ENCODE measurements at places on chromosomes 3 and 15.

- no peak for DNase-seq
Observed at GRCh38 chr3:169929830-169930519, 18.6 kb downstream of the SAMD7 start.

GRCh38 chr3:11134794-11135193, 19.5 kb upstream of the HRH1 start:
- no peak for DNase-seq

DNA sequence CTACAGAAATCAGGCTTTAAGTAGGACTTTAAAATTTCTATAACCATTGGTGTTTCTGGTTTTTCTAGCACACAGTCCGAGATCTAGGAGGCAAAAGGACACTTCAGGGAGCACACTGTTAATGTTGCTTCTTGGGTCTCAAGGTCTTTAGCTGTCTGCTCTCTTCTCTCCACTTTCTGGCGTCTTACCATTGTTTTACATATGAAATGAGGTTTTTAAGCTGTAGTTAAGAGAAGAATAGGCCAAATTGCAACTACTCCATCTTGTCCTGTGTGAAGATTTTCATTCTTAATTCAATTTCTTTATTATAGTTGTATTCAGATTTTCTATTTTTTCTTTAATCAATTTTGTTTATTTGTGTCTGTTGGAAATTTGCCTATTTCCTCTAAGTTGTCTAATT, 151.4 kb downstream of the WNT7A start:
- DNase-seq = no peak

GRCh38 chr3:188108703-188109412, 45.1 kb upstream of the LPP start:
- no peak for DNase-seq

DNA sequence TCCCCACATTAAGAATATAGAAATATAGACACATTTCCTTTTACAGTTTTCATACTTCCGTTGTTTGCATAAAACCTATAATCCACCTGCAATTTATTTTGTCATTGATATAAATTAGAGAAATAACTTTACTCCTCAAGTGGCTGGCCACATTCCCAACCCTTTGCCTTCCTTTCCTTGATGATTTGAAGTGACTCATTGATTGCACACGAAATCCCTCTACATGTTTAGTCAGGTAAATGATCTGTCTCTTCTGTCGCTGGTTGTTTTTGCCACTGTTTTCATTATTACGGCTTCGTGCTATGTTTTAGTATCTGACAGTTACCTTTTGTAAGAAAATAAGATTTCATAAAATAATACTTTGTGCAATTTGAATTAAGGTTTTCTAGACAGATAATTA, 272.2 kb upstream of the NR2E3 start:
- no peak for DNase-seq

- DNase-seq = no peak
Observed at GRCh38 chr3:139552632-139553365, 13.3 kb upstream of the RBP1 start.

Data from stimulated activated CD4-positive, alpha-beta T cell treated with anti-CD3 and anti-CD28 coated beads, Interleukin-1b, Interleukin-23, amount 100 ng/mL, for 1 hour (primary cell).